ENCODE measurements at places on chromosomes 2 and 18.
A peak's percentile ranks its signal among the peaks of the same experiment; 100 is the strongest.

- DNase-seq: no peak
Measured at GRCh38 chr2:56741601-56742102, 557.9 kb downstream of the CCDC85A start.

GRCh38 chr2:190574169-190574568 is 39.6 kb upstream of the NEMP2 start:
- DNase-seq: no peak

DNA sequence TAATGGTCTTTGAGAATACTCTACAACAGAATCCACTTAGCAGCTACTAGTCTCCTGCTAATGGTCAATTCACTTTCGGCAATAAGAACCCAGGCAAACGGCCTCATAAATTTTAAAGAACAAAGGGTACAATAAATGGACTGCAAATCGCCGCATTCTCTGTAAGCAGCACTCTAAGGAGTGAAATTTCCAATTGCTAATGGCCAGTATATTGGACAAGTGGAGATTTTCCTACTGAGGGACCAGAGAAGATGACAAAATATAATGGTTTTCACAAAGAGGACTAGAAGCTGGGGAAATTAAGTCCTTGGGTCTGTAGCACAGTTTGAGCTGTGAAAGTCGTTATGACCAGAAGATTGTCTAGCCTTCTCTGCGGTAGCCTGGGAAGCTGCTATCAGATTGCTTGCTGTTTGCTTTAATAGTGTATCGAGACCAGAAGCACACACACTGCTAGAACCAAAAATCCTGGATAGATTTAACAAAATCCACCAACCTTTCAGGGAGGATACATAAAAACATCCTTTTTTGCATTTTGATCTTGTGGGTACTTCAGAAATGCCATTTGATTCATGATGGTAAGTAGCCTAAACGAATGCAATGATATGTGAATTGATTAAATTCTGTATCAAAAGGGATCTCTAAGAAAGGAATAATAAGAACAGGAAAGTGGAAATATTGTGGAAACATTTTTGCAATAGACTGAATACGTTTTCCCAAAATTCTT is 53.6 kb upstream of the ATP8B1 start:
- DNase-seq: no peak

DNA sequence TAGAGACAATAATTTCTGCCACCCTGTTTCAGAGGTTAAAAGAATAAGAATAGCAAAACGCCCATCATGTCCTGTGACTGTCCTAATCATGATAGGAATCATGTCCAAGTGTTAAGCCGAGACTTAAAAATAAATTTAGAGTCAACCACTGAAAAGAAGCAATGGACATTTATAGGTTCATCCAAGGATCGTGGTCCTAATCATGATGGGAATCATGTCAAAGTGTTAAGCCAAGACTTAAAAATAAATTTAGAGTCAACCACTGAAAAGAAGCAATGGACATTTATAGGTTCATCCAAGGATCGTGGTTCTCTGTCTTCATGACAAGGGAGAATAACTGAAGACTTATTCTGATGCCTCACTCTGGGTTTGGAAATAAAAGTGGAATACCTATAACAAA is 73.6 kb downstream of the PDE11A start:
- no peak for DNase-seq

GRCh38 chr2:233223059-233223894 is 28.2 kb upstream of the ATG16L1 start:
- peak; percentile 62 for DNase-seq

DNA sequence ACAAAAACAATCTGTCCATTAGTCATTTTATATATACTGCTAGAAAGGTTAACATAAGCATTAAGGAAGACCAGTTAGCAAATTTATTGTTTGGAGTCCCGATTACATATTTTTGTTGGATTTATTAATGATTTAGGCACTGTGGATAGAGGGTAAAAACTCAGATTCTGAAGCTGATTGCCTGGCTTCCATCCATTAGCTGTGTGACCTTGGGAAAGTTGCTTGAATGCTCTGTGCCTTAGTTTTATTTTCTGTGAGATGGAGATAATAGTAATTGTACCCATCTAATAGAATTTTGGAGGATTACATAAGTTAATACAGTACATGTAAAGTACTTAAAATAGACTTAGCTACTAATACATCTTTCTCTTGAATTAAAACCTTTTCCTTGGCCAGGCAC is 36.3 kb upstream of the NEMP2 start:
- DNase-seq: no peak

DNA sequence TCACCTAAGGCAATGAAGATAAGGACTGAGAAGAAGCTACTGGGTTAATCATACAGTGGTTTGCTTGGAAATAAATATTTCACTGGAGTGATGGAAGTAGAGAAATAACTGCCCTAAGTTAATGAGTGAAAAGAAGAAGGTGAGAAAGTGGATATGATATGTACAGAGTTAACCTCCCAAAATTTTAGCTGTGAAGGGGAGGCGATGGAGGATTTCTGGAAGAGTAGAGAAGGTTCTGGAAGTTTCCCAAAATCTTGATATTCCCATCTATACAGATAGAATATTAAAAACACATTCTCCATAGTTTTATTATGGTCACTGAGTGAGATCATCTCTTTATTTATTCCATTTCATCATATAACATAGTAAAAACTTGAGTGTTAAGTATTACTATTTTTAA is 296.6 kb upstream of the RGPD4 start:
- no peak for DNase-seq

- no peak for DNase-seq
Measured at GRCh38 chr2:186274936-186275575, 211.0 kb upstream of the ZC3H15 start.
